Ammon's horn (tissue), 1 donor: ENCODE measurements at places on chromosomes 16 and 17.

DNA sequence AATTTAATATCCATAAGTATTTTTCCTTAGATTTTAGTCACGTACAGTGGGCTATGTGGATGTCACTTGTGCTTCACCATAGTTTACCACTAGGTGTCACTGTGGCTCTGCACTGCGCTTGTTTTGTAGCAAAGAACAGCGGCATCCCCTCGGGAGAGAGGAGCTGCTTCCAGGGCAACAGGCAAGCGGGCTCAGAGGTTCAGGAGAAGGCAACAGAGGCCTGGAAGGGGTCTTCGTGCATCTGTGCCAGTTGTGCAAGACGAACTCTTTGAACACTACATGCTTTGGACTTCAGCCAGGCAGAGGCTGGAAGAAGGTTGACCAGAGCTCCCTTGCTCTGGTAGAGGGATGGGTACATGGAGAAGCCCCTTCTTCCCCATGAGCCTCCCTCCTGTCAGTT lies 20.6 kb downstream of the CYB561 start:
- DNase-seq: peak; percentile 93

GRCh38 chr16:76676356-76676755 lies 399.2 kb downstream of the CNTNAP4 start:
- no peak for DNase-seq

DNA sequence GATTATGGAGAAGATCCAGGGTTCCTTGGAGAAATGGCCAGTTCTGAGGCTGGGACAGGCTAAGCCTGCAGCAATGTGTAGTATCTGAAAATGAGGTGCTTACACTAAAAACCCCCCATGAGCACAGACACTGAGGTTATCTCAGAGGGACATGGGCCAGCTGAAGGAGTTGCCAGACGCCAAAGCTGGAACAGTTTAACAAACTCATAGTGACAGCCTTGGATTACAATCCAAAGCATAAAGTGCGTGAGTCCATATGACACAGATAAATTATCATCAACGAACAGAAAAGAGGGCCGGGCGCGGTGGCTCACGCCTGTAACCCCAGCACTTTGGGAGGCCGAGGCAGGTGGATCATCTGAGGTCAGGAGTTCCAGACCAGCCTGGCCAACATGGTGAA lies 11.2 kb upstream of the CAPN15 start:
- no peak for DNase-seq

- no peak for DNase-seq
These were observed 20.0 kb downstream of the SLC43A2 start for GRCh38 chr17:1608676-1609075.

DNA sequence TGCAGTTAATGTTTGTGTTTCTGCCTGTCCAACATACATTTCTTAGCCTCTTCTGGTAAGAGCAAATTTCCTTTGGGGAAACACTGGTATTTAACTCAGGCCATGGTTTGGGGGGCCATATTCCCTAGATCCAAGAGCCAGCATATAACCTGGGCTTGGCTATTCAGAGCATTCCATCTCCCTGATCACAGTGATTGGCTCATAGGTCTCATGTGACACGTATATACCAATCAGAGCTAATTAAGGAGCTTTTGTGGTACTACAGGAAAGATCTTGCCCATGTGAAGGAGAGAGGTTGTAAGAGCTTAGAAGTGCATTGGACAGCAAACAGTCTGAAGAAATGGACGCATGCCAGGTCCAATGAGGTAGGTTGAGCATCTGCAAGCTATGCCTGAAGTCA lies 33.4 kb upstream of the GPR139 start:
- no peak for DNase-seq
